ENCODE measurements at places on chromosomes 6 and 20. TPM values are rescaled to one million over a fixed set of nuclear protein-coding genes. Genes with fewer than 3 reads are reported as not detected.

- no peaks in the 10 kb centered on the region for H3K27me3 ChIP-seq
- no peaks in the 10 kb centered on the region for H3K4me1 ChIP-seq
- H3K4me3 ChIP-seq, result no peak overlapping the region
- DNase-seq, result no peak
- no peak overlapping the region for H3K27ac ChIP-seq
Measured at GRCh38 chr6:5478380-5478779, 217.1 kb downstream of the FARS2 start.

DNA sequence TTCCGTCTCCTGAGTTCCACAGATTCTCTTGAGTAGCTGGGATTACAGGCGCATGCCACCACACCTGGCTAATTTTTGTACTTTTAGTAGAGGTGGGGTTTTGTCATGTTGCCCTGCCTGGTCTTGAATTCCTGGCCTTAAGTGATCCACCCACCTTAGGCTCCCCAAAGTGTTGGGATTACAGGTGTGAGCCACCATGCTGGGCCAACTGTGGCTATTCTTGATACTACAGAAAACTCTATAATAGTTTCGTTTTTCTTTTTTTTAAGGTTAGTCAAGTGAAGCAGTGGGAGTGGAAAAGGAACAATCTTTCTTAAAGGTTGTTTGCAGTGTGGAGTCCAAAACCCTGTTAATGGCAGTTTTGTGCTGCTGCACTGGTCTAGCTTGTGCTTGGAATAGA, 84.7 kb downstream of the POPDC3 start:
- H3K4me3 ChIP-seq, result no peak overlapping the region
- no peaks in the 10 kb centered on the region for H3K36me3 ChIP-seq
- no peak for DNase-seq
- no peaks in the 10 kb centered on the region for H3K4me1 ChIP-seq
- no peak overlapping the region for H3K27ac ChIP-seq
- no peaks in the 10 kb centered on the region for H3K27me3 ChIP-seq

- no peak overlapping the region for H3K4me3 ChIP-seq
- H3K27me3 ChIP-seq, result no peaks in the 10 kb centered on the region
- DNase-seq, result no peak
- H3K36me3 ChIP-seq, result no peaks in the 10 kb centered on the region
- no peak overlapping the region for H3K27ac ChIP-seq
Measured at GRCh38 chr20:20546402-20546801, 166.0 kb downstream of the RALGAPA2 start.

GRCh38 chr6:2857580-2858337, 16.1 kb upstream of the SERPINB1 start:
- H3K27me3 ChIP-seq, result no peaks in the 10 kb centered on the region
- H3K27ac ChIP-seq, result no peak overlapping the region
- H3K4me1 ChIP-seq, result peaks cover 11% of the 10 kb centered on the region
- no peaks in the 10 kb centered on the region for H3K36me3 ChIP-seq
- H3K4me3 ChIP-seq, result no peak overlapping the region

DNA sequence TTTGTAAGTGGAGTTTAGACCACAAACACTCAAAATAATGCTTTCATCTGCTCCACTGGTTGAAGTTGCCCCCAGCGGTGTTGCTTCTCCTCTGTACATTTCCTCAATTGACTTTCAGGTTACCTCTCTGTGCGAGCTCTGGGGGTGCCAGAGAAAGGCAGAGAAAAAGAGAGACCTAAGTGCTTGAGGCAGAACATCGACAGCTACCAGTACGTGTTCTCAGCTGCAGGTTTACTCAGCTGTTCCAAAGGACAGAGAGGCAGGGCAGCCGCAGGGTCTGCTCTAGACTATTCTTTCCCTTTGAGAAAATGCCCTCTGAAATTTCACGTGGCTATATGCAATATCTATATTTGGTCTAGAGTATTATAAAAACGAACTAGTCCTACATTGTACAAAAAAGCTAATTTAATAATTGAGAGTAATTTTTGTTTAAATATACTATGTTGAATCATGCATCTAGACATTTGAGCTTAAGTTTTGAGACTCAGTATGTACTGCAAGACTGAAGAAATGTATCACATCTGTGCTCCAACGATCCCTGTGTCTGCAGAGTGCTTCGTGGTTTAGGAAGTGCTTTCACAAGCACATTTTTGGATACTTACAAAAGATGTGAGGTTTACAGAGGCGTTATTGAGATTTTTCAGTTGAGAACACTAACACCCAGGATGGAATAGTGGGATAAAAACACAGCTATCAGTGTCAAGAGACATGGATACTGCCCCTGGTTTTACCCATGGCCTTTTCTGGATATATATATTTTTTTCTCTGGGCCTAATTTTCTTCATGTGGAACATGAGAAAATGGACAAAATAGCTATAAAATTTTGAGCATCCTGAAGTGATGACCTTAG, 453.6 kb upstream of the FLRT3 start:
- no peak overlapping the region for H3K27ac ChIP-seq
- no peak overlapping the region for H3K4me3 ChIP-seq
- no peak for DNase-seq
- no peaks in the 10 kb centered on the region for H3K36me3 ChIP-seq
- no peaks in the 10 kb centered on the region for H3K4me1 ChIP-seq
- H3K27me3 ChIP-seq, result no peaks in the 10 kb centered on the region

GRCh38 chr20:13639150-13639497, 392 bp upstream of the TASP1 start:
- peak overlapping the region; percentile 2 for H3K27ac ChIP-seq
- H3K4me3 ChIP-seq, result peak overlapping the region; percentile 99
- no peaks in the 10 kb centered on the region for H3K36me3 ChIP-seq
- no peak for DNase-seq

GRCh38 chr20:22320245-22320915, 264.0 kb downstream of the FOXA2 start:
- no peak overlapping the region for H3K27ac ChIP-seq
- H3K27me3 ChIP-seq, result no peaks in the 10 kb centered on the region
- DNase-seq, result no peak
- no peaks in the 10 kb centered on the region for H3K4me1 ChIP-seq
- H3K4me3 ChIP-seq, result no peak overlapping the region

- no peaks in the 10 kb centered on the region for H3K36me3 ChIP-seq
- H3K4me3 ChIP-seq, result no peak overlapping the region
- no peak overlapping the region for H3K27ac ChIP-seq
- no peak for DNase-seq
Measured at GRCh38 chr6:125981571-125982185, 4.7 kb upstream of the TRMT11 start.

GRCh38 chr6:129194306-129194941, 311.5 kb downstream of the LAMA2 start:
- no peaks in the 10 kb centered on the region for H3K27me3 ChIP-seq
- no peak overlapping the region for H3K27ac ChIP-seq
- no peak for DNase-seq
- H3K36me3 ChIP-seq, result no peaks in the 10 kb centered on the region
- H3K4me1 ChIP-seq, result peaks cover 11% of the 10 kb centered on the region
- no peak overlapping the region for H3K4me3 ChIP-seq

- no peaks in the 10 kb centered on the region for H3K36me3 ChIP-seq
- no peak overlapping the region for H3K27ac ChIP-seq
- DNase-seq, result no peak
- H3K4me3 ChIP-seq, result no peak overlapping the region
- no peaks in the 10 kb centered on the region for H3K27me3 ChIP-seq
Measured at GRCh38 chr20:52212943-52213342, 21.4 kb upstream of the ZFP64 start.

GRCh38 chr6:89098461-89098860, 17.9 kb downstream of the PNRC1 start:
- H3K4me1 ChIP-seq, result no peaks in the 10 kb centered on the region
- no peaks in the 10 kb centered on the region for H3K36me3 ChIP-seq
- H3K27me3 ChIP-seq, result no peaks in the 10 kb centered on the region
- no peak overlapping the region for H3K27ac ChIP-seq

- H3K27me3 ChIP-seq, result no peaks in the 10 kb centered on the region
- no peak overlapping the region for H3K27ac ChIP-seq
- no peak for DNase-seq
- no peaks in the 10 kb centered on the region for H3K36me3 ChIP-seq
Measured at GRCh38 chr6:15355683-15356099, 109.8 kb downstream of the JARID2 start.

GRCh38 chr20:17334932-17335331, 108.1 kb downstream of the PCSK2 start:
- no peaks in the 10 kb centered on the region for H3K27me3 ChIP-seq
- no peak overlapping the region for H3K4me3 ChIP-seq
- H3K4me1 ChIP-seq, result no peaks in the 10 kb centered on the region

GRCh38 chr6:53851561-53851960, 56.8 kb downstream of the LRRC1 start:
- no peaks in the 10 kb centered on the region for H3K36me3 ChIP-seq
- DNase-seq, result no peak
- no peak overlapping the region for H3K27ac ChIP-seq
- H3K4me3 ChIP-seq, result no peak overlapping the region
- H3K4me1 ChIP-seq, result no peaks in the 10 kb centered on the region

DNA sequence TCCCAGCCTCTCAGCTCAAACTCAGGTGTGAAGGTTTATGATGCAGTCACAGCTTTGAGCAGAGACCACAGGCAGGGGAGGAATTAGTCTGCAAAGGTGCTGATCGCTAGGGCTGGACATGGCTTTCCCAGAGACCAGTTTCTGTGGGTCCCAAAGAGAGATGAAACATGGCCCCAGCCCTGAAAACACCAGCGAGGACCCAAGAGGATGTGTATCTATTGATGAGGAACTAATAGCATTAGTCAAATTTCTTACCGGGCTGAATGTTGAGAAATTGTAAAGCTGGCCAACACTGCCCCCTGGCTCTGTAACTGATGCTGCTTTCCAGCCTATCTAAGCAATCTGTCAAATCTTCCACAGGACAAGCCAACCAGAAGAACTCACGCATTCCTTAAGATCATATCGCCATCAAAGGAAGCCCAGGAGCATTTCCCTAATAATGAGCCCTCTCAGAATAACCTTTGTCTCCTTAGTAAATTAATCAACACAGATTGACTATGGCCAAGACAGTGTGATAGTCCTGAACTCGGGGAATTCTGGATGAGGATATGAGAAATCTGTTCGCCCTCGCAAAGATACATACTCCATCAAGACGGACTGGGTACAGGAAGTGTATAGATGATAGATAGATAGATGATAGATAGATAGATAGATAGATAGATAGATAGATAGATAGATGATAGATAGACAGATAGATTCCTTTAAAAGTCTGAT, 7.8 kb upstream of the ACSS1 start:
- H3K4me1 ChIP-seq, result no peaks in the 10 kb centered on the region
- H3K36me3 ChIP-seq, result no peaks in the 10 kb centered on the region
- no peak for DNase-seq
- H3K27ac ChIP-seq, result no peak overlapping the region

GRCh38 chr6:149293244-149293643, 24.3 kb upstream of the TAB2 start:
- no peak for DNase-seq
- no peak overlapping the region for H3K27ac ChIP-seq
- no peaks in the 10 kb centered on the region for H3K27me3 ChIP-seq
- no peaks in the 10 kb centered on the region for H3K36me3 ChIP-seq
- no peaks in the 10 kb centered on the region for H3K4me1 ChIP-seq

- no peaks in the 10 kb centered on the region for H3K27me3 ChIP-seq
- no peak for DNase-seq
- no peaks in the 10 kb centered on the region for H3K4me1 ChIP-seq
- H3K27ac ChIP-seq, result no peak overlapping the region
- H3K36me3 ChIP-seq, result no peaks in the 10 kb centered on the region
Measured at GRCh38 chr6:130831607-130832006, 4.4 kb downstream of the SMLR1 start.

GRCh38 chr6:53201270-53201669, 52.6 kb upstream of the GCM1 start:
- H3K36me3 ChIP-seq, result no peaks in the 10 kb centered on the region
- no peak overlapping the region for H3K4me3 ChIP-seq
- H3K27me3 ChIP-seq, result no peaks in the 10 kb centered on the region
- no peaks in the 10 kb centered on the region for H3K4me1 ChIP-seq

GRCh38 chr6:50305660-50306059, 255.9 kb upstream of the DEFB112 start:
- DNase-seq, result no peak
- H3K27ac ChIP-seq, result no peak overlapping the region
- no peaks in the 10 kb centered on the region for H3K36me3 ChIP-seq
- no peaks in the 10 kb centered on the region for H3K4me1 ChIP-seq
- H3K27me3 ChIP-seq, result no peaks in the 10 kb centered on the region
- H3K4me3 ChIP-seq, result no peak overlapping the region

DNA sequence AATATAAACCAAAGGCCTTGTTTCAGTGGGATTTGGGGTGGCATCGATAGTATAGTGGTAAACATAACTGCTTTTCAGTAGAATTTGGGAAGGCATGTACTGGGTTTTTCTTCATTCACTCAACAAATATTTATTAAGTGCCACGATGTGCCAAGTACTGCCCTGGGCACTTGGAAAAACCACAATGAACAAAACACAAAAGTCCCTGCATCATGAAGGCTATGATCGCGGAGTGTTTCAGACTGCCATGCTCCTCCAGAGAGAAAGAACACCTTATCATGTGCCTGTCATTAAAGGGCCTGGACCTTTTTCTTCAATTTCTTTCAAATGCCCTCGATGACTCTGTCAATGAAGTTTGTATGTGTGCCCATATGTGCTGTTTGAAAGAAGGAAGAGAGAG, 59.2 kb upstream of the CEP85L start:
- no peak overlapping the region for H3K4me3 ChIP-seq
- DNase-seq, result no peak
- no peaks in the 10 kb centered on the region for H3K27me3 ChIP-seq

DNA sequence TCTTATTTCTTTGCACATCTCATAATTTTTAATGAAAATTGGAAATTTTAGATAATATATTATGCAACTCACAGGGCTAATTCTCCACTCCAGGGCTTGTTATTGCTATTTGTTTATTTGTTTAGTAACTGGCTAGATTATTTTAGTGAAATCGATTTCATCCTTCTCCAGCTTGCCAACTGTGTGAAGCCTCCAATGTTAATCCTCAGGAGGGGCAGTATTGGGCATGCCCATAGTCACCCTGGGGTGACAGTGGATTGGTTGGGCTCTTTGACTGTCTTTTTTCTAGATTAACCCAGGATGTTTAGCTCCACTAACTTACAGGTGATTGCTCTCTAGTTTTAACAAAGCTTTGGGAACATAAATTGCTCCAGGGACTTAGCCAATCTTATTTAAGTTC, 450.1 kb downstream of the BMP2 start:
- no peaks in the 10 kb centered on the region for H3K27me3 ChIP-seq
- no peak overlapping the region for H3K27ac ChIP-seq
- no peak overlapping the region for H3K4me3 ChIP-seq
- no peak for DNase-seq

GRCh38 chr20:18090477-18090876, 32.8 kb upstream of the OVOL2 start:
- H3K27ac ChIP-seq, result no peak overlapping the region
- H3K36me3 ChIP-seq, result no peaks in the 10 kb centered on the region
- no peak overlapping the region for H3K4me3 ChIP-seq
- H3K4me1 ChIP-seq, result no peaks in the 10 kb centered on the region
- no peaks in the 10 kb centered on the region for H3K27me3 ChIP-seq

- H3K36me3 ChIP-seq, result no peaks in the 10 kb centered on the region
- H3K27ac ChIP-seq, result no peak overlapping the region
- H3K4me3 ChIP-seq, result no peak overlapping the region
- no peak for DNase-seq
- peaks cover 89% of the 10 kb centered on the region for H3K27me3 ChIP-seq
- peaks cover 17% of the 10 kb centered on the region for H3K4me1 ChIP-seq
Measured at GRCh38 chr6:108175176-108175591, 9.4 kb downstream of the NR2E1 start.

The GCNT2 gene
- total RNA-seq, result 54.3 TPM

The DDR1 gene
- 181 TPM for total RNA-seq

The EPB41L1 gene
- total RNA-seq, result 42.0 TPM

The DACT2 gene
- 3.9 TPM for total RNA-seq

The MUC22 gene
- total RNA-seq, result not detected

The NKX2-4 gene
- total RNA-seq, result 0.19 TPM

The SLC32A1 gene
- total RNA-seq, result 0.33 TPM

The ZBTB46 gene
- 22.4 TPM for total RNA-seq

The LRRC1 gene
- 16.2 TPM for total RNA-seq

The CST3 gene
- total RNA-seq, result 53.2 TPM

The TSBP1 gene
- not detected for total RNA-seq

The BPIFB2 gene
- total RNA-seq, result not detected

Measured in H1 (cell line).